Activated CD4-positive, alpha-beta T cell treated with anti-CD3 and anti-CD28 coated beads, Interleukin-2, amount 50 U/mL, for 16 hours (primary cell): ENCODE measurements at places on chromosomes 1 and 21.
A peak's percentile ranks its signal among the peaks of the same experiment; 100 is the strongest.

DNA sequence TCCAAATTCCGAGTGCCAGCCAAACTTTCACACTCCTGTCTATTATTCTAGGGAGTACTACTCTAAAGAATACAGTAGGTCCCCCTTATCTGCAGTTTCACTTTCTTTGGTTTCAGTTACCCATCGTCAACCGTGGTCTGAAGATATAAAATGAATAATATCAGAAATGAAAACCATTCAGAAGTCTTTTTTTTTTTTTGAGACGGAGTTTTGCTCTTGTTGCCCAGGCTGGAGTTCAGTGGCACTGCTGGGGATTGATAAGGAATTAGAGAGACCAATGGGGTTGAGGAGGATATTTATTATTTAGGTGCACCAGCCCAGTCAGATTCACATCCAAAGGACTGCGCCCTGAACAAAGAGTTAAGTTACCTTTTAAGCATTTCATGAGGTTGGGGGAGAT lies 52.9 kb upstream of the SRSF10 start:
- no peak for DNase-seq

GRCh38 chr1:189151361-189151760 lies 1326.3 kb downstream of the BRINP3 start:
- no peak for DNase-seq

- DNase-seq = no peak
These were observed 19.7 kb downstream of the PPFIA4 start for GRCh38 chr1:203045821-203046594.

DNA sequence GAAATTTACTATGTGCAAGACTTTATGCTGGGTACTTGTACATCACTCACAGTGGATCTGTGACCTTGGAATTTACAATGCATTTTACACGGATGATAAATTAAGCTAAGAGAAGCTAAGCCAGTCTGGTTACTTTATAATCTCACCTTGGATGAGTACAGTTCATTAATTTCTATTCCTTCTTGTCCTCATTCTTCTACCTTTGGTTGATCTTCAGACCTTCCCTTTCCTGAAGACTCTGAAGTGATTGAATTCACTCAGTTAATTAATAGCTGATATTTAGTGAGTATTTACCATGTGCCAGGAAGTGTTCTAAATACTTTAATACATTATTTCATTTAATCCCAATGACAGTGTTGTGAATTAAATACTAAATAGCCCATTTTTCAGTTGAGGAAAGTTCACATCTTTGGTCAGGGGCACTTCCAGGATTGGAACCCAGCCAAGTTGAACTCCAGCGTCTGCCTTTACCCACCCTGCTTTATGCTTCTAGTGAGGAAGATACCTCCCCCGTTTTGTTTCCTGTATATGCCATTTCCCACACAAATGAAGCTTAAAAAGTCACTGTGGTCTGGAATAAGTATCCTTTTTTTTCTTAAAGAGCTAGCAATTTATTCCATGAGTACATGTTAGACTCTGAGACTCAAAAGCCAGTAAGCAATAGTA lies 146.6 kb downstream of the TLR5 start:
- no peak for DNase-seq

DNA sequence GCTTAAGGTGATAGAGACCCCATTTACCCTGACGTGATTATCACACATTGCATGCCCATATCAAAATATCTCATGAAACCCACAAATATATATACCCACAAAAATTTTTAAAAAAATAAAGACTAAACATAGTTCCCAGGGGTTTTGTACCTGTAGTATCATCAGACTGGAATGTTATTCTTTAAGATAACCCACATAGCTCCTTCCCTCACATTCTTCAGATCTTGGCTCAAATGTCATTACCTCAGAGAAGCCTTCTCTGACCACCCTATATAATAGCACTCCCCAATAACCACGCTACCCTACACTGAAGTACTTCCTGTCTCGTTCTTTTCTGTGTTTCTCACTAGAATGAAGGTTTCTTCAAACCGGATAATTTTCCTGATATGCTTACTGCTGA lies 138.3 kb upstream of the SNX7 start:
- DNase-seq = no peak

DNA sequence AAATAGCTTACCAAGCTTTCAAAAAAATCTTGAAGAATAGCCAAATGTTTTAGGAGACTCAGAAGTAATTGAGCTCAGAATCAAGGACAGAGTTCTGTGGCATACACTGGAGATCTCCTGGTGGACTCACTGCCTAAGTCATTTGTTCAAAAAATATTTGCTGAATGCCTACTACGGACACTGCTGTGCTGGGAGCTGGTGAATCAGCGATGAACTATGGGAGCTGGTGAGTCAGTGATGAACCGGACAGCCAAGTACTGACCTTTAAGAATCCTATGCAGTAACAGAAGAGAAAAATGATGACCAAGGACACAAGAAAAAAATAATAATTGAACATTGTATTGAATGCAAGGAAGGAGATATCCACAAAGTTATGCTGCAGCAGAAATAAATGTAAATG lies 717.9 kb upstream of the CXADR start:
- no peak for DNase-seq

DNA sequence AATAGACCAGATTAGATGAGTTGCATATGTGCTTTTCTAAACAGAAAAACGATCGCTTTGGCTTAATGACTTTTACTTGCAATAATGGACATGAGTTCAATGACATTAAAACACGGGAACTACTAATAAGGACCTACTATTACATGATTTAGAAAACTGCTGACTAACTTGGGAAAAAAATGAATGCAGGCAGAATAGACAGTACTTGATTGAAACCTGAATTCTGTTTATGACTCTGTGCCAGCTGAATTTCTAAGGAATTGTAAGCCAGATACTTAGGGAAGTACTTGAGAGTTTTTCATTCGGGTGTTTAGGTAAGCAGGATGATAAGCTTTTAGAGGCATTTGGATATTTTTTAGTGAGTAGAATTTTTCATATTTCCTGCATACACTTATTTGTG lies 12.0 kb downstream of the ADGRL2 start:
- DNase-seq = no peak

GRCh38 chr1:110438893-110439292 lies 12.1 kb upstream of the PROK1 start:
- no peak for DNase-seq

- peak; percentile 3 for DNase-seq
These were observed 422.9 kb downstream of the PTBP2 start for GRCh38 chr1:97144527-97144926.

GRCh38 chr1:206551986-206552326 lies 44.6 kb downstream of the RASSF5 start:
- peak; percentile 83 for DNase-seq

- no peak for DNase-seq
These were observed 253.5 kb upstream of the CACYBP start for GRCh38 chr1:174746024-174746808.

DNA sequence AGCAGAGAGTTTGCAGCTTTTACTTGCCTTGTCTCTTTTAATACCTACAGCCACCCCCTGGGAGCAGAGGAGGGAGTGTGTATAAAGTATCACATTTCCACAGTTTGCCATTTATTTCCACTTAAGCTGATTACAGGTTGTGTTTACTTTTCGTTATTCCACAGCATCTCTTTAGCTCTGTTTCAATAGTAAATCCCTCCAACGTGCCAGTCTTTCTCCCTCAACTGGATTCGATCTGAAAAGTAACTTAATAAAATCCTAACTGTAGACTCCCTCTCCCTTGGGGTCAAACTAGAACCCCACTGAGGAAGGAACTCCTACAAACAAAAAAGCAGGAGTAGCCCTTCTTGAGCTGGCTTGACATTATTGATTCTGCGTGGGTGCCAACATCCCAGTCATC lies 3.1 kb upstream of the FCGR2A start:
- DNase-seq = no peak

DNA sequence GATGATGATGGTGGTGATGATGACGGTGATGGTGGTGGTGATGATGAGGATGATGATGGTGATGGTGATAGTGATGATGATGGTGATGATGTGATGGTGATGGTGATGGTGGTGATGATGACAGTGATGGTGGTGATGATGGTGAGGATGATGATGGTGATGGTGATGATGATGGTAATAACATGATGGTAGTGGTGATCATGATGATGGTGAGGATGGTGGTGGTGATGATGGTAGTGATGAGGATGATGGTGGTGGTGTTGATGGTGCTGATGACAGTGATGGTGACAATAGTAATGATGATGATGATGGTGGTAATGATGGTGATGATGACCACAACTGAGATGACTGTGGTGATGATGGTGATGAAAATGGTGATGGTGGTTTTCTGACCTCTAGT lies 4.9 kb downstream of the ACTRT2 start:
- DNase-seq = no peak

- DNase-seq = no peak
These were observed 33.5 kb upstream of the PIGV start for GRCh38 chr1:26754086-26754874.
